ENCODE measurements at places on chromosomes 6 and 20.

DNA sequence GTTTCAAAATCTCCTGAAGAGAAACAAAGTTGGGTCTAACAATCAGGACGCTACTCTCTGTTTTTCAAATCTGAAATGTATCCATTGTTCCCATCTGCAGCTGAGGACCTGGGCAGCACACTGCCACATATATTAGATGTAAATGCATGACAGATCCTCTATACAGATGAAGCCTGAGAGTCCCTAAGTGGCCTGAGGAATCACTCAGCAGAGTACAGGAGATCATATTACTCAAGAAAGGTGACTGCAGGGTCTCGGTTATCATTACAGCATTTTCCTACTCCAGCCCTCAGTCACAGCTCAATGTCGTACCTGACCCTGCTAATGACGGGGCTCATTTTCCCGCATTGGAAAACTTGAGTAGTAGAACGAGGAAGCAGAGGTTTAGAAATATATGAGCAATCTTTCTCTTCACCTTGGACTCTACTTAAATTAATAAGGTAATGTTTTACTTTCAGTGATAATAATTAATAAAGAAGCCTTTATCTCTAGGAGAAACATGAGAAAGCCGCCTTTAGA is 256.2 kb upstream of the IRAK1BP1 start:
- DNase-seq, result no peak

- DNase-seq, result no peak
These were observed 416.8 kb upstream of the SPTLC3 start for GRCh38 chr20:12591949-12592470.

DNA sequence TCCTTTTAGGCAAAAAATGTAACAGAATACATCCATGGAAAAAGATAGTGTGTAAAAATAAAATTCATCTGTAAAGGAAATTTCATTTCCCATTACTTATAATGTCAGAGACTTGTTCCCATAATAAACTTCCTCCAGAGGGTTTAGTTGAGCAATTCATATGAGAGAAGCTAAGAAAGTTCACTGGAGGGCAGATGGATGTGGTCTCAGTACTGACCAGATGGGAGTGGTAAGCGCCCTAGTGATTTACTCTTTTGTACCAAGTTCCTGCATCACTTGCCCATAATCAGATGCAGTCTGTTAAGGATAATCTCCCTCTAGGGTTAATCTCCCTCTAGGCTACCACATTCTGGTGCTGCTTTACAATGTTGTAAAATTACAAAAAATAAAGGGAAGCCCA is 61.7 kb downstream of the ESF1 start:
- no peak for DNase-seq

GRCh38 chr6:111995404-111995803 is 58.5 kb upstream of the CCN6 start:
- DNase-seq, result no peak

DNA sequence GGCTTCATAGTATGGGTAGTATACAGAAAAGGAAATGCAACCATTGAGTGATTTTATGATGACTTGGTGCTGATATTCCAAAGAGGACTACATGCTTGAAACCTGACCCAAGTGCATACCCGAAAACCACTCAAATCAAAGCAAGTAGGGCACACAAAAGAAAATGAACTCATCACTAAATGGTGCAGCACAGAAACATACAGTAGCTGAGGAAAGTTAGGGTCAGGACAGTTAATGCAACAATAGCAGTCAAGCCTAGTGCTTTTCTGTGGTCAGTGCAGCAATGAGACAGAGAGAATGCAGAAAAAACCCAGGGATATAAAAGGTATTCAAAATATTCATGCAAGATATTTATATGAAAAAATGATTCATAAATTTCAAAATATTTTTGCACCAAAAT is 711.1 kb downstream of the EPHA7 start:
- DNase-seq, result no peak

DNA sequence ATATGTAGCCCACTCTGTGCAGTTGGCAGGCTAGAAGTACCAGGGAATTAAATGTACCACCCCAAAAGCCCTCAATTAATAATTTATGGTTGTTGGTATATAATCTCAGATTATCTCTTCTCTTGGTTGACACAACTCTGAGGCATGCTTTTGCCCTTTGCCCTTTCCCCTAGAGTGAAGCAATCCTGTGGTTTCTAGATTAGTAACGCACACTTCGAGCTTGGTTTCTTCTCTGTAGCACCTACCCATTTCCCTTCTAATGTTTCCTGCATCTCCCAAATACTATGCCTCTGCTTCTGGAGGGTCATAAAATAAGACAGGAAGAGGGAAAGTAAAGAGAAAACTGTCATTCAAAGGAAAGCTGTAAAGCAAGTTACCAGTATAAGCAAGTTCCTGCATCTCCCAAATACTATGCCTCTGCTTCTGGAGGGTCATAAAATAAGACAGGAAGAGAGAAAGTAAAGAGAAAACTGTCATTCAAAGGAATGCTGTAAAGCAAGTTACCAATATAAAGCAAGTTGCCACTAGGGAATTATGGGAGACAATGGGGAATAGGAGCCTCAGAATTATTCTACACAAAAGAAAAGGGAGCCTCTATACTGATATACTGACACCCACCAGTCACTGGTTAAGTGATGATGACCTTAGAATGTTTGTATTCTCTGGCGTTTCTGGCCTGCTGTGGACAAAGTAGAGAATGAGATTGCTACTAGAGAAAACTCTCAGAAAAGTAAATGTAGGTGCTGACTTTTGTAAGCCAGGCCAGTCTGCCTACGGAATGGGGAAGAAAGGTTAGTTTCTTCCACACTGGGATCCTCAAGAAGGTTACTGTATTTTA is 862.6 kb upstream of the MAN1A1 start:
- DNase-seq, result no peak

GRCh38 chr6:38131527-38131965 is 312.0 kb downstream of the ZFAND3 start:
- DNase-seq, result peak; percentile 39

- no peak for DNase-seq
These were observed 56.0 kb downstream of the BCAS1 start for GRCh38 chr20:54014293-54014926.

Data from activated CD4-positive, alpha-beta T cell treated with anti-CD3 and anti-CD28 coated beads, Interleukin-2, Interleukin-6, amounts not matched to agents 100 ng/mL and 50 ng/mL, durations not matched to agents 16 hours and 8 hours (primary cell).